ENCODE measurements at places on chromosomes 2 and 18.

DNA sequence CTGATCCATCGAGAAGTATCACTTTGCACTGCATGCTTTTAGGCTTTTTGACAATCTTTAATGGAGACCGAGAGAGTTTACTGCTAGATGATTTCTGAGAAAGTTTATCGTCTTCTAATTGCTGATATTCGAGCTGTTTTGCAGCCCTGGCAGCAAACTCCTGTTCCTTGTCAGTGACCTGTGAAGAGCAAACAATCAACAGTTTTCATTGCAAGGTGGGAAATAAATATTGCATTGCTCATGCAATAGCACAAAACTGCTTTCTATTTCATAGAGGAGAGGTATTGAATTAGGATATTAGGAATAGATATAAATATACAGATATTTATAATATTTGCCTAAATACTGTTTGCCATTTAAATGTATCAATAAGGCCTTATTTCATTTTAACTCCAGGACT lies 65.5 kb downstream of the EPB41L3 start:
- no peak for DNase-seq

GRCh38 chr18:45270289-45270771 lies 344.9 kb upstream of the SLC14A2 start:
- DNase-seq: no peak

- no peak for DNase-seq
Observed at GRCh38 chr2:31337860-31338259, 76.7 kb downstream of the XDH start.

- DNase-seq: no peak
Observed at GRCh38 chr2:166972418-166972817, 84.1 kb downstream of the XIRP2 start.

- DNase-seq: no peak
Observed at GRCh38 chr2:241010531-241011295, 12.3 kb downstream of the SNED1 start.

DNA sequence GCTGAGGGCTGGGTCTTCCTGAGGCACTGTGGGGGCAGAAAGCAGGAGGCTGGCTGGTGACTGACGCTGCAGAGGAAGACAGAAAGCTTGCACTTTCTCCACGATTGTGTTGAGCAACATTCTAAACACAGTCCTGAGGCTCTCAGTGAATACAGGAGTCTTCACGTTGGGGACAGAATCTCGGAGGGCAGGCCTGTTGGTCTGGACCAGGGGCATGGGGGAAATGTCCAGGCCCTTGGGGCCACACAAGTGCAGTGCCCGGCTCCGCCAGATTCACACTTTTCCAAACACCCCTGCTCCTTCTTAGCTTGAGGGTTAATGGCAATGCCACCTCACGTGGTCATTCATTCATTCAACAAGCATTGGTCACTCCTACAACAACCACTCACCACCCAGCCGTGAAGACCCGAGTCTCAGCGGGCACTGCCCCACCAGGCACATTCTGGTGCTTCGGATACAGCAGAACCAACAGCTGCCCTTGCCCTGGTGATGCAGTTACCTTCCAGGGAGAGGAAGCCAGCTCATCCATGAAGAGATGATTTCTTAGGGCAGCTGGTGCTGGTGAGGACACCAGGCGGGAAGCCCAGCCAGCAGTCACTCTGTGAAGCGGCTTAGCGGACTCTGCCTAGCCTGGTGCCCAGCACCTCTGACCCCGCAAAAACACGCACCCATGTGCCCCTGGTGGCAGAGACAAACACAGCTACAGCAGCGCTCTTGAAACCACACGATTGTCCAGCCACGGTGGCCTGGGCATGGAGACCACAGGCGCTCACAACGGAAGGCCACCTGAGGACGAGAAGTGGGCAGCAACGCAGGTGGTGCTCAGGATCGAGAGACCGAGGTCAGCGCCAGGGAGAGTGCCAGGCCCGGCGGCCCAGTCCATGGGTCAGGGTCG lies 10.9 kb upstream of the GPC1 start:
- DNase-seq: no peak

DNA sequence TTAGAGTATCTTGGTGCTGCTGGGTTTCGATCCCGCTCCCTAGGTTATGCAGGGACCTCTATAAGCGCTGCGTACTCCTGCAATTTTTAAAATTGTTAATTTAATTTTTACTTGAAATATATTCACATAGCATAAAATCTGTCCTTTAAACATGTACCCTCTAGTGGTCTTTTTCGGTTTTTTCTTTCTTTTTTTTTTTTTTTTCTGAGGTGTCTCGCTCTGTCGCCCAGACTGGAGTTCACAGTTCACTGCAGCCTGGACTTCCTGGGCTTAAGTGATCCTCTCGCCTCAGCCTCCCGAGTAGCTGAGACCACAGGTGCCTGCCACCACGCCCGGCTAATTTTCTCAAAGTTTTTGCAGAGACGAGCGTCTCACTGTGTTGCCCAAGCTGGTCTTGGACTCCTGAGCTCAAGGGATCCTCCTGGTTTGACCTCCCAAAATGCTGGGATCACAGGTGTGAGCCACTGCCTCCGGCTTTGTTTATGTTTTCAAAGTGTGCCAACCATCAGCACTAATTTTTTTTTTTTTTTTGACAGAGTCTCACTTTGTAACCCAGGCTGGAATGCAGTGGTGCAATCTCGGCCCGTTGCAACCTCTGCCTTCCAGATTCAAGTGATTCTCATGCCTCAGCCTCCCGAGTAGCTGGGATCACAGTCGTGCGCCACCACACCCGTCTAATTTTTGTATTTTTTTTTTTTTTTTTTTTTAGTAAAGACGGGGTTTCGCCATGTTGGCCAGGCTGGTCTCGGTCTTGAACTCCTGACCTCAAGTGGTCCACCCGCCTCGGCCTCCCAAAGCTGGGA lies 585 bp upstream of the MOB1A start:
- DNase-seq: no peak

DNA sequence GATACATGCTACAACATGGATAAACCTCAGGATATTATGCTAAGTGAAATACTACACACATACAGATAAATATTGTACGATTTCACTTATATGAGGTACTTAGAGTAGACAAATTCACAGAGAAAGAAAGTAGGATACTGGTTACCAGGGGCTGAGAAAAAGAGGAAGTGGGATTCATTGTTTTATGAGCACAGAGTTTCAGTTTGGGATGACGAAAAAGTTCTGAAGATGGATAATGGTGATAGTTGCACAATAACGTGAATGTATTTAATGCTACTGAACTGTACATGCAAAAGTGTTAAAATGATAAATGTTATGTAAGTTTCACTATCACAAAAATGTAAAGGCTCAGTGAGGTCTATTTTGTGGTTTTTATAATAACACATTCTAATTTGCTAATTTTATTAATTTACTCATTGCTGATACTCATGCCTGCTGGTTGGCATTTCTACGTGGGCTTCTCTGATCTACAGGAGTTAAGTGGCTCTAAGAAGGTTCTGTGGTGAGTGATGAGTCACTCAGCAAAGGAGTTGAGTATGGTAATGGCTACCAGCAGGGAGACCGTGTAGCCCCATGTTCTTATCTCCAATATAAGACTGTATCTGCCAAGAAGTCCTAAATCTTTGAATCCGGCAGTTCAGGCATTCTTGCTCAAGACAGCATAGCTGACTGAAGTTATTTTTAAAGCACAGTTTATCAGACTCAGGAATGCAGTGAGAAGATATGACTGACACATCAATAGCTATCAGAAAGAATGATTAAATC lies 41.1 kb downstream of the UPP2 start:
- DNase-seq: no peak

DNA sequence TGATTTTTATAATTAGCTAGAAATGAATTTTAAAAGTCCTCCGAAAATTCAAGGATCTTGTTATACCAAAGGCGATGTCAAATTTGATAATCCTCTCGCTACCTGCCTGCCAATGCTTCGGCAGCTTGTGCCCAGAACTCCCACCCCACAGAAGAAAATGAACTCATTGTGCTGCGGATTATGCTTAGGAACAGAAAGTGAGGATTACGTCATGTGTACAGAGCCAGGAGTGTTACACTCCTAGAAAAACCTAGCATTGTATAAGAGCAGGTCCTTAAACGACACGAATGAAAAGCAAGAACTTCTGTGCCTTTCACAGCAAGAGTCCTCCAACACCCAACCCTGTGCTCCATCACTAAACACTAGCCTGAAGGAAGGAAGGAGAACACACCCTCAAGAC lies 168.3 kb downstream of the RNF152 start:
- no peak for DNase-seq

GRCh38 chr2:96260387-96261260 lies 5.2 kb downstream of the TMEM127 start:
- DNase-seq: no peak

- DNase-seq: no peak
Observed at GRCh38 chr18:79643054-79643984, 36.3 kb upstream of the CTDP1 start.

GRCh38 chr2:128275498-128276045 lies 43.1 kb downstream of the HS6ST1 start:
- no peak for DNase-seq

DNA sequence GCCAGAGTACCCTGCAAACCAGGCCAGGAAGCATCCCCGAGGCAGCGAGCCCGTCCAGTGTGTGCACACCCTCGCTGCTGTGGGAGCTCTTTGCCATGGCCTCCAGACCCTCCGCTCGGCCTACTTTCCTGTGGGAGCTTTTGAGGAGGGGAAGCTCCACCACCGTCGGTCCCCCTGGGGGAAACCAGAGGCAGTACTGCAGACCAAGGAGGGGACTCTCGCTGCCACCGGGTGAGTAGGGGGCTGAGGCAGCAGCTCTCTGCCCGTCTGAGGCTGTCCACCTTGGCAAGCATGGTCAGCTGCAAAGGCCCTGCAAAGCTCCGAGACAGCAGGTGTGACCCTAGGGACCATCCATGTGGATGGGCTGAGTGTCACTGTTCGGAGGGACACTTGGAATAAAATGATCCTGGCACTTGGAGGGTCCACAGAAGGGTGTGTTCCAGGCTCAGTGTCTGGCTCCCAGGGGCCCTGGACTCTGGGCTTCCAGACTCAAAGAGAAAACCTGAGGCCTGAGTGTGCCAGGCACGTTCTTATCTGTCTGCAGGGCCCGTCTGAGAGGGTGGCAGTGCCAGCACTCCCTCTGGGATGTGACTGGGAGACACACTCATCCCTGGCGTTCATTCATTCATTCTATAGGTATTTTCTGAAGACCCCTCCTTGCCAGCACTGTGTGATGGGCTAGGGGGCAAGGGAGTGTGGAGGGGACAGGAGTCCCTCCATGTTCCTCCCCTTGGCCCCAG lies 282.8 kb upstream of the HS6ST1 start:
- no peak for DNase-seq

DNA sequence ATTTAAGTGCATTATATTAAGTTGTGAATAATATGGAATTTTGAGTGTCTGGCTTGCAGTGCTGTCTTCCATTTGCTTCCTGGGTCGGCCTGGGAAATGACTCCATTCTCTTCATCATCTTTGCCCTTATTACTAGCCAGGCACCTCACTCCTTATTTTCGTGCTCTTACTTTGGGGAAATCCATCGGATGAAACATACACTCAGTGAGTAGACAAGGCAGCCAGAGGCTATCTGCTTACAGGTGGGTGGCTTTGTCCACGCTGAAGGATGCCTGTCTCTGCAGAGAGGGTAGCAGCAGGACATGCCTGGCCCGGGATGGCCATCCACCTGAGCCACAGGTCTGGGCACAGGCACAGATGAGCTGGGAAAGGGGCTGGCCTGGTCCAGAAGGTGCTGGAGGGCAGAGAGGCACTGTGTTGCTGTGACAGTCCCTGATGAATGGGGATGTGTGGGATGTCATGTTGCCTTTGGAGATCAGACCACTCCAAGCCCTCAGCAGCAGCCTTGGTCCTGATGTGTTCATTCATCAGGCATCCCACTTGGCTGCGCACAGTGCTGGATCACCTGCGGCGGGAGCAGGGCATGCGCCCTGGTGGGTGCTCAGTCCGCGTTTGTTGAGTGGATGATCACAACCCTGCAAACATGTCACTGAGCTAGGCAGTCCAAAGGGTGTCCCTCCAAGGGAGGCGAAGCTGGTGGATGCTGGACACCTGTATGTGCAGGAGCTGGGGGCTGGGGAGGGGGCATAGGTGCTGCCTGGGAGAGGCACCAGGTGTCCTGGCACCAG lies 236.0 kb downstream of the LDLRAD4 start:
- DNase-seq: no peak

Data from NCI-H187 treated with DMSO at 0.1 percent for 48 hours (cell line).